ENCODE measurements at places on chromosomes 4 and X. TPM values are rescaled to one million over a fixed set of nuclear protein-coding genes. Genes with fewer than 3 reads are reported as not detected.

GRCh38 chrX:130091980-130092522, 18.2 kb downstream of the ELF4 start:
- no peaks in the 10 kb centered on the region for H3K27me3 ChIP-seq
- H3K36me3 ChIP-seq = no peaks in the 10 kb centered on the region
- no peak overlapping the region for H3K4me3 ChIP-seq

DNA sequence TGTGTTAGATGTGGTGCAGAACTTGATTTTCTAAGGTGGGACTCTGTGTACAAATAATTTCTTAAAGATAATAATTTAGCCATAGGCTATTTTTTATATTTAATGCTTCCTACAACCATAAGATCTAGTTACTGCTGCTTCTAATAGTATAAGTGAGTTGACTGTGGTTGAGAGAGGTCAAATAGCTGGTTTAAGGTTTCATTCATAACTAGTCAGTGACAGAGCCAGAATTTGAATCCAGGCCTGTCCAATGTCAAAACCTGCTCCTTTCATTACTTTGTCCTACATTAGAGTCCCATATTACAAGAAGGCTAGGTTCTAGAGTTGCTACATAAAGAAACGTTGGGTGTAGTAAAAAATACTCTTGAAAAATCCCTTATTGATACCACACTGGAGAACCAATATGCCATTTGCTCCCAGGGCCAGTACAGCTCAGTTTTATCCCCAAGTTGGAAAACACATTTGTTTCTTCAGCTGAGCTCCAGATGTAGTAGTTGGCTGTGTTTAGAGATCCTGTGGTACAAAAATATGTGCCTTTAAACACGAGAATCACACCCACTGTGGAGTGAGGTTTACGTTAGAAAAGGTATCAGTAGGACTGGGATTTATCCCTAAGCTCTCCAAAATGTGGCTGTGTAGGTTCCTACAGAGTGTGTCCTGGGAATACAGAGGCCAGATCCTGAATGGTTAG, 84.3 kb downstream of the REPS2 start:
- H3K27ac ChIP-seq = no peak overlapping the region
- H3K27me3 ChIP-seq = peaks cover 9% of the 10 kb centered on the region
- H3K4me1 ChIP-seq = no peaks in the 10 kb centered on the region
- no peaks in the 10 kb centered on the region for H3K36me3 ChIP-seq
- DNase-seq = no peak

DNA sequence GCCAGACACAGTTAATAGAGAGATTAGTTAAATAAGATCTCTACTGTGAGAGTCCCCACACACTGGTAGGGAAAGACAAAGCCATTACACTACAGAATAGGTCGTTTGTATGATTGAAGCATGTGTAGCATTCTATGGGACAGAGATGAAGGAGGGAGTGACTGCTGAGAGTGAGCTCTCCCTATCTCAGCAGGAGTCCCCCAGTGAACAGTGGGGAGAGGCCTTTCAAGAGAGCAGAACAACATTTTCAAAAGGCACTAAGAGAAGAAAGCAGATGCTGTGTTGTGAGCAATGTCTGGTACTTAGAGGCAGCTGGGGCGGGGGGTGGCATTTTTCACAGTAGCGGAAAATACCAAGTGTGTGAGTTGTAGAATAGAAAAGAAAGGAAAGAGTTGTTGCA, 413.6 kb downstream of the AFF2 start:
- peaks cover 5% of the 10 kb centered on the region for H3K36me3 ChIP-seq
- H3K4me1 ChIP-seq = peaks cover 14% of the 10 kb centered on the region
- DNase-seq = no peak
- H3K4me3 ChIP-seq = no peak overlapping the region
- H3K27me3 ChIP-seq = no peaks in the 10 kb centered on the region

DNA sequence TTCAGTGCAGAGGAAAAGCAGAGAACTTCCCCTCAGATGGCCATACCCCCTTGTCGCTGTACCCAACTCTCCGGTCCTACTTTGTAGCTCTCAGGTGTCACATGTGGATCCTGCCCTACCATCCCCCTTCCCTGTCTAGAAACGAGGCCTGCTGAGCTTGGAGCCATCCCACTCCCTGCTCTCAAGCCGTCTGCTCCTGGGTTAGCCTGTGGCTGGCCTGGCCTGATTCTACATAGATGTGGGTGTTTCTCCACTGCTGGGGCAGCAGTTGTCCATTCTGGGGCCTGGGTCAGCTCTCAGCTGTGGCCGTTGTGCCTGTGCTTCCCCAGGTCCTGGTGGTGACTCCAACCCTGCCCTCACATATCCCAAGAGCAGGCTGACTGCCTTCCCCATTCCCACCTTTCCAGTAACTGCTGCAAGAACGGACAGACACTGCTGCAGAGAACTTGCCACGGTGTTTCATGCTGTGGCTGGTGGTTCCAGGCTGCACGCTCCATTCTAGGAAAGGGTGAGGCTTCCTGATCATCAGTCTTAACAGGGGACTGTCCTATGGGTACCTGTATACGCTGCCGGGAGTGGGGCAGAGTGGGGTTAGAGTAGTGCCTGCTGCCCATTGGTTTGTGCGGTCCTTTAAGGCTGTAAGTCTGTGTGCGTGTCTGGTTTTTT, 3.6 kb downstream of the IL9R start:
- H3K27ac ChIP-seq = no peak overlapping the region
- peaks cover 4% of the 10 kb centered on the region for H3K36me3 ChIP-seq
- DNase-seq = no peak
- H3K27me3 ChIP-seq = no peaks in the 10 kb centered on the region
- no peak overlapping the region for H3K4me3 ChIP-seq

DNA sequence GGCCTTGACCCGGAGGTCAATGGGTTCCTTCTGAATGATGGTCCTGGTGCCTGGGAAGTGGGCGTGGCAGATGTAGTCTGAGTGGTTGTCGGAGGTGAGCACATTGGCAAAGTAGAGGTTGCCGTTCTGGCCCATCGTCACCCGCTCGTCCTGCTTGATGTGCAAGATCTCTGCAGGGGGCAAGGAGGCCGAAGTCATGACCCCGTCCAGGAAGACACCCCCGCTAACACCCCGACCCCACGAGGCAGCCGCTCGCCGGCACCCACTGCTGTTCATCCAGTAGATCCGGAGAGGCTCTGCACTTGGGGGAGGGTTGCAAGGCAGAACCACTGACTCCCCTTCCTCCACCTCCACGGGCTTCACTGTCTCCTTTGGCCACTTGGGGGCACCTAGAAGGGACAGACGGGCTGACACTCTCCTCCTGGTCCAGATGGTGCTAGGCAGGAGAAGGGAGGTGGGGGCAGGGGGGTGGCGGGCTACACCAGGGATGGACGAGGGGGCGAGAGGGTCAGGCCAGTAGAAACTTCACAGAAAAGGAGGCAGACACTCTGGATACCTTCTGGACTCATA, 15.1 kb downstream of the L1CAM start:
- H3K27ac ChIP-seq = no peak overlapping the region
- no peak for DNase-seq
- peaks cover 6% of the 10 kb centered on the region for H3K36me3 ChIP-seq
- H3K4me1 ChIP-seq = peaks cover 23% of the 10 kb centered on the region
- peaks cover 3% of the 10 kb centered on the region for H3K27me3 ChIP-seq

GRCh38 chr4:60656171-60656570, 544.0 kb upstream of the ADGRL3 start:
- no peaks in the 10 kb centered on the region for H3K36me3 ChIP-seq
- no peak overlapping the region for H3K27ac ChIP-seq
- no peak overlapping the region for H3K4me3 ChIP-seq
- peaks cover 3% of the 10 kb centered on the region for H3K4me1 ChIP-seq

- no peaks in the 10 kb centered on the region for H3K36me3 ChIP-seq
- no peak overlapping the region for H3K4me3 ChIP-seq
These were observed 335.2 kb downstream of the PDGFC start for GRCh38 chr4:156636381-156636780.

- no peak overlapping the region for H3K27ac ChIP-seq
- H3K36me3 ChIP-seq = no peaks in the 10 kb centered on the region
- DNase-seq = no peak
These were observed 192.8 kb downstream of the SLC7A11 start for GRCh38 chr4:138049355-138049754.

GRCh38 chr4:59553721-59554091, 1646.4 kb upstream of the ADGRL3 start:
- H3K27me3 ChIP-seq = no peaks in the 10 kb centered on the region
- H3K27ac ChIP-seq = no peak overlapping the region
- no peak overlapping the region for H3K4me3 ChIP-seq
- H3K36me3 ChIP-seq = no peaks in the 10 kb centered on the region

- peaks cover 20% of the 10 kb centered on the region for H3K4me1 ChIP-seq
- no peak for DNase-seq
- H3K27ac ChIP-seq = no peak overlapping the region
- H3K27me3 ChIP-seq = no peaks in the 10 kb centered on the region
These were observed 552.6 kb downstream of the PPARGC1A start for GRCh38 chr4:23337292-23337691.

GRCh38 chr4:39682138-39682537, 15.8 kb upstream of the UBE2K start:
- H3K36me3 ChIP-seq = no peaks in the 10 kb centered on the region
- peaks cover 4% of the 10 kb centered on the region for H3K4me1 ChIP-seq
- H3K27ac ChIP-seq = no peak overlapping the region
- peaks cover 3% of the 10 kb centered on the region for H3K27me3 ChIP-seq
- no peak overlapping the region for H3K4me3 ChIP-seq

DNA sequence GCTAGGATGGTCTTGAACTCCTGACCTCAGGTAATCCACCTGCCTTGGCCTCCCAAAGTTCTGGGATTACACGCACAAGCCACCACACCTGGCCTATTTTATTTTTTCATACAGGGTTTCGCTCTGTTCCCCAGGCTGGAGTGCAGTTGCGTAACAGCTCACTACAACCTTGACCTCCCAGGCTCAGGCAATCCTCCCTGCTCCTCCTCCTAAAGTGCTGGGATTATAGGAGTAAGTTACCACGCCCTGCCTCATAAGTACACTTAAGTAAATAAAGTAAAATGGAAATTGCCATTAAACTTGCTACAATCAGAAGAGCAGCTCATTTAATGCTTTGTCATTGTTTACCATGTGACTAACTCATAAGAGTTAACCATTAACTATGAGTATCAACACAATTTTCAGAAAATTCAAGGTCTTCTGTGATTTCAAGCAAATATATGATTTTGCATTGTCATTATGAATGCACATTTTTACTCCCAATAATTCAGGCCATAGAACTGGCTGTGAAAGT, 12.3 kb downstream of the UGDH start:
- H3K4me1 ChIP-seq = no peaks in the 10 kb centered on the region
- no peak for DNase-seq
- H3K27ac ChIP-seq = no peak overlapping the region

GRCh38 chrX:74372272-74372671, 49.0 kb upstream of the SLC16A2 start:
- no peak for DNase-seq
- no peaks in the 10 kb centered on the region for H3K27me3 ChIP-seq
- H3K4me3 ChIP-seq = no peak overlapping the region
- H3K27ac ChIP-seq = no peak overlapping the region
- no peaks in the 10 kb centered on the region for H3K36me3 ChIP-seq

GRCh38 chr4:79927931-79928330, 145.1 kb downstream of the ANTXR2 start:
- H3K27me3 ChIP-seq = no peaks in the 10 kb centered on the region
- H3K4me3 ChIP-seq = no peak overlapping the region
- DNase-seq = no peak
- no peaks in the 10 kb centered on the region for H3K36me3 ChIP-seq
- H3K4me1 ChIP-seq = peaks cover 4% of the 10 kb centered on the region
- H3K27ac ChIP-seq = no peak overlapping the region

GRCh38 chrX:130095249-130096030, 14.9 kb downstream of the ELF4 start:
- H3K4me3 ChIP-seq = no peak overlapping the region
- no peaks in the 10 kb centered on the region for H3K4me1 ChIP-seq
- no peaks in the 10 kb centered on the region for H3K27me3 ChIP-seq

DNA sequence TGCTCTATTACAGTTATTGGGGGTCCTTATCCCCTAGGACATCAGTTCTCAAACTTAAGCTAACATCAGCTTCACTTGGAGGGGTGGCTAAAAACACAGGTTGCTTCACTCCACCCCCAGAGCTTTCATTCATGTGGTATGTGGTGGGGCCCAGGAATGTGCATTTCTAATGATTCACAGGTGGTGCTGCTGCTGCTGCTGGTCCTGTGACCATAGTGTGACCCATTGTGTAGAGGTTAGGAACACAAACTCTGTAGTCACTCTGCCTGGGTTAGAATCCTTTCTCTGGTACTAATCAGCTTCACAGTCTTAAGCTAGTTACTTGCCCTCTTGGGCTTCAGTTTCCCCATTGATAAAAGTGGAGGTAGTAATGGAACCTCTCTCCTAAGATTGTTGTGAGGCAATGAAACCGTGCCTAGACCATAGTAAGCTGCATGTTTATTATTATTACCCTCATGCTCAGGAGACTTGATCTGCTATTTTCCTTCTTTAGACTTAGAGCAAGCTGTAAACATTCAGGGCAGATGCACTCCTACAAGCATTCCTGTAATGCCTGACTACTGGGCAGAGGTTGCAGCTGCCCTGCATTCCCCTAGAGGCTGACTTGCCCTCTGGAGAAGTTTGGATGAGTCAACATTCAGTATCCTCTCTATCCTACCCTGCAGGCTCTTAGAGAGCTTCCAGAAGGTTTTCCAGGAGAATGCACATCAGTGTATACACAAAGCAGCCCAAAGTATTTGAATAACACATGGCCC, 94.1 kb upstream of the ACSL4 start:
- no peak overlapping the region for H3K4me3 ChIP-seq
- peaks cover 27% of the 10 kb centered on the region for H3K4me1 ChIP-seq
- no peak for DNase-seq
- no peak overlapping the region for H3K27ac ChIP-seq

GRCh38 chr4:26337612-26338011, 16.8 kb downstream of the RBPJ start:
- no peaks in the 10 kb centered on the region for H3K27me3 ChIP-seq
- DNase-seq = no peak
- H3K4me3 ChIP-seq = no peak overlapping the region
- no peaks in the 10 kb centered on the region for H3K36me3 ChIP-seq
- H3K27ac ChIP-seq = no peak overlapping the region
- H3K4me1 ChIP-seq = peaks cover 27% of the 10 kb centered on the region

DNA sequence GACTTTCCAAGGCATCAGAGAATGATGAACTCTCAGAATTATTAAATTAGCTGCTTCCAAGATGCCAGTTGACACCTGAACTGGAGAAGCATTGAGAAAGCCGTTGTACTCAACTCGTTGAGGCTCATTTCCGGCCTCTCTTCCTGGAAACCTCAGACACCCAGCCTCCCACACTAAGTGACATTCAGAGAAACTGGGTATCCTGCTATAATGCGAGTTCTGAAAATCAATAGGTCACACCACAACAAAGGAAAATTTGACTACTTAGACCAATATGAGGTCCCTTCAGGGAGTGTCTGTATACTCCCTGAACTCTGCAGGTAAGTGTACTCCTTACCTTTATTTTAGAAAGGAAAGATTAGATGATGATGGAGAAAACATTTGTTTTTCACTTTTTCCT, 51.2 kb downstream of the ENPEP start:
- no peaks in the 10 kb centered on the region for H3K27me3 ChIP-seq
- H3K36me3 ChIP-seq = peaks cover 3% of the 10 kb centered on the region
- H3K4me1 ChIP-seq = no peaks in the 10 kb centered on the region

F8A3 gene
- total RNA-seq = 5.2 TPM

ADH1A gene
- total RNA-seq = not detected

FGA gene
- total RNA-seq = not detected

MRFAP1 gene
- 317 TPM for total RNA-seq

KCND1 gene
- 1.2 TPM for total RNA-seq

CT45A5 gene
- not detected for total RNA-seq

RTL3 gene
- total RNA-seq = not detected

MAGEB2 gene
- total RNA-seq = not detected

PAGE1 gene
- not detected for total RNA-seq

CYSLTR1 gene
- total RNA-seq = not detected

ANXA3 gene
- total RNA-seq = not detected

PRSS12 gene
- 1.1 TPM for total RNA-seq
